ENCODE measurements at places on chromosomes 5 and 9.

- no peak for DNase-seq
Observed at GRCh38 chr9:131447148-131447547, 53.3 kb downstream of the PRRC2B start.

DNA sequence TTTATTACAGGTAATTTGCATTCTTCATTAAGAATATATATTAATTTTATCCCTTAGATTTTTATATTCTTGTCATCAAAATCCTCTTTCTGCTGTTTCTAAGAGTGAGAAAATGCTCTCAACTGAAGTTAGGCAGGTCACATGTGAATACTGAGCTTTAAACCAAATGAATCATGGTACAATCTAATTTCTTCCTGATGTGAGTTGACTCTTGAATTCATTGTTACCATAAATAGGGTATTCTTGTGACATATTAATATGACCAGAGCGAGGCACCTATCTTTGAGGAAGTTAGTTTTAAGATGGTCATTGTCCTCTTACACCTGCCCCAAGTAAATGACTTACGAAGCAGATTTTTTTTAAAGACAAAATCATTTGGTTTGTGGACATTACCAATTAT, 17.4 kb downstream of the C9orf85 start:
- DNase-seq, result no peak

GRCh38 chr9:117696154-117696553, 8.0 kb upstream of the TLR4 start:
- DNase-seq, result no peak

GRCh38 chr9:94952565-94953373, 226.3 kb downstream of the AOPEP start:
- DNase-seq, result no peak

DNA sequence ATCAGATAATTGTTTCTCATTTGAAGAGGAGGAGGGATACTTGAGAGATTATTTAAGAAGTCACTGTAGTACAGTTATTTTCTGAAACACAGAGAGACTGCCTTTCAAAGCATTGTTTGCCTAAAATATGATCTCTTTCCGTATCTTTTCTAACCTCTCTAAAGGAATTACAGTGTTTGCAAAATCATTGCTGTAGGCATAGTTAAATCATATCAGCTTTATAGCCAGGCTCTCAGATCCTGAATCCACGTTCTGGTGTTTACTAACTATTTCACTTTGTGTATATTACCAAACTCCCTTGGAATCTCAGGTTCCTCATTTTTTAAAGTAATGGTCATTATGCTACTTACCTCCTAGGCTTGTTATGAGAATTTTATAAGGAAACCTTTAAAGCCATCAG, 1151.6 kb upstream of the CDH9 start:
- DNase-seq, result no peak

DNA sequence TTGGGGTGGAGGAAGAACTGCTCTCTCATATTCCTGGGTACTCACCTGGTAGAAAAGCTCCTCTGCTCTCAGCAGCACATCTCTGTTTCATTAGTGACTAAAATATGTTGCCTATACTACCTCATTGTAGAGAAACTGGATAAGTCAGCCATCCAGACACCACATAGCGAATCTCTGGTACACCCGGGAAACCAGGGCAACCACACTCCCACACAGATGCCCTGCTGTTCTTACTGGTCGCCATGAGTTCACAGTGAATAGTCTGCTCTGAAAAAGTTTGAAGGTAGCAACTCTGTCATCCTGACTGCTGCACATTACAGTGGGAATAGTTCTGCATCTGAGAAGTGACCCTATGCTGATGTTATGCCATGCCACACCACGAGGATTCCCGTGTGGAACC, 135.0 kb downstream of the ENTREP1 start:
- no peak for DNase-seq

GRCh38 chr5:139275536-139275935, 18.0 kb upstream of the MATR3 start:
- no peak for DNase-seq

- DNase-seq, result peak; percentile 84
Observed at GRCh38 chr5:157748760-157749461, 5.4 kb downstream of the LSM11 start.

DNA sequence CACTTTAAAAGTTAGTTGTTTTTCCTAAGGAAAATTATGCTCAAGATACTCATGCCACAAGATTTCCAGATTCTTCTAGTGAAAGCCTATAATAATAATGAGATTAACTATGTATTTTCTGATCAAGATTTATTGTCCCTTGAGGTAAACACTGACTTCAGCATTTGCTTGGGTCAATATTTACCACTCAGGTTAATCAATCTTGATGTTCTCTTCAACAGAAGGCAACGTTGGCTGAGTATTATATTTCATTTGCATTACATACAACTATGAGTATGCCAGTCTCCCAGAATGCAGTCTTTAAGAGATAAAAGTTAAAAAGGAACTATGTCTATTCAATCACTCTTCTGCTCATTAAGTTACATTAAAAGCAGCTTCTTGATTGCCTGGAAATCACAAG, 115.6 kb downstream of the GPR21 start:
- DNase-seq, result no peak

DNA sequence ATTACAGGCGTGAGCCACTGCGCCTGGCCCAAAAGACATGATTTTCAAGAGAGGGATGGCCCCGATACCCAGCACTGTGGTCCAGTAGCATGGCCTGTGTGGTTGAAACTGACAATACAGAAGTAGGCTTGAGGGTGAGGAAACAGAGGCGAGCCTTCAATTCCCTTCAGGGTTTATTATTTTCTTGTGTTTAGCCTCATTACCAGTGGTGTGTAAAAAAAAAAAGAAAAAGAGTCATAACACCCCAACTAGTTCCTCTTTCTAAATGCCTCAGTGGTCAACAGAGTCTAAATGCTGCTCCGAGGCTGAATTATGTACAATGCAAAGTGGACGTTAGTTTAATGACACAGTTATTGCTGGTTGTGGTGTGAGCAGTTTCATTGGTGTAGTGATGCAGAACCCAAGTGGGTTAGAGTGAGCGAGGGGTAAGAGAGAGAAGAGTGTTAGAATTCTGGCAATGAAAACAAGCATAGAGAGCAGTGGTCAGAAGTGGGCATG, 58.8 kb downstream of the SNX30 start:
- no peak for DNase-seq

DNA sequence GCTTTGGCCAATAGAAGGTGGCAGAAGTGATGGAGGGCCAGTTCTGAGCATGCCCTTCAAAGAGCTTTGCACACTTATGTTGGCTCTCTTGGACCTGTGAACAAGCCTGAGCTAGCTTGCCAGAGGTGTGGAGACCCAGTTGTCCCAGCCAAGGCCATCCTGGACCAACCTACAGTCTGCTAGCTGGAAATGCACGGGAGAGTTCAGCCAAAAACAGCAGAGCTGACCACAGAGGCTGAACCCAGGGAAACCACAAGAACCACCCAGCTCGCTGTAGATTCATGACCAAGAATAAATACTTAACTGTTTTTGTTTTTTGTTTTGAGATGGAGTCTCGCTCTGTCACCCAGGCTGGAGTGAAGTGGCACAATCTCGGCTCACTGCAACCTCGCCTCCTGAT, 65.4 kb upstream of the HAND1 start:
- DNase-seq, result no peak

GRCh38 chr5:55306641-55307382, 682 bp downstream of the DHX29 start:
- peak; percentile 37 for DNase-seq

- no peak for DNase-seq
Observed at GRCh38 chr5:153774686-153775085, 264.0 kb downstream of the FAM114A2 start.

DNA sequence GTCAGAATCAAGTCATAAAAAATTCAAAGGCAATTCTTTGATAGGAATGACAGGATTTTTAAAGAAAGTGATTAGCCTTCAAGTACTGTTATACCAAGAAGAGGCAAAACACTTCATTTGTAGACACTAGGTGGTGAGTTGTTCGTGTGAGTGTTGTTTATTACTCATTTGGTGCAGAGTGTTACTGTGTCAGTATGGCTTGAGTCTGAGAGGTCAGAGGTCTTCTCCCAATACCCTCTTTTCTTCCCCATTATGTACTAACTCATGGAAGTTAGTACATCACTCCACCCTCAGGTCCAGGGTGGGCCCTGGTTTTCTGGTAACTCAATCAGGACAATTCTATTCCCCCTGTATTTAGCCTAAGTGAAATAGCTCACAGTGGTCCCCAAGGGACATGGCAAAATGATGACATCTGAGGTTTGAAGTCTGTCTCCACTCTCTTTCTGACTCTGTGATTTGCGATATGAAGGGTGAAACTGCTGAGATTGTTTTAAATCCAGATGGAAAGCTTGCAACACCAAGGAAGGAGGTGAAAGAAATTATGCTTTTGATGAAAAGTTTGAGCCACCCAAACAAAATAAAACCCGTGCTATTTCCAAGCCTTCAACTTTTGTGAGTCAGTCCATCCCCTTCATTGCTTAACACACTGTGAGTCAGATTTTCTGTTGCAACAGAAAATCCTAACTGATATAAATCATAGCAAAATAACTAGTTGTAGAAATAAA, 56.8 kb downstream of the NUDT12 start:
- DNase-seq, result peak; percentile 34

GRCh38 chr5:96302174-96302738, 130.8 kb downstream of the PCSK1 start:
- DNase-seq, result no peak

DNA sequence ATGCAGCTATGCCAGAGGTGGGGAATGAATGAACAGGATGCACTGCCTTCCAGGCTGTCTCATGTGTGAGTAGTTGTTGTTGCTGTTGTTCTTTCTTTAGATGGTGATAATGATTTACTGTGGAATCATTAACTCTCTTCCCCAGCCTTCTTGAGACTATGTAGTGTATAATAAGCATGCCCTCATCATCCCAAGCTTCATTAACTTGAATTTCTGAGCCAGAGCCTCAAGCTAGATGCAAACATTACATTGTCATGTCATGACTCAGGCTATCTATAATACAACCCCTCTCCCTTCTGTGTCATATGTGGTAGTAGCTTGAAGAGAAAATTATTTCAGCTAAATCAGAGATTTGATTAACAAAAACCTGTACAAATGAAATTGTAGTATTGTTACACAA, 10.0 kb upstream of the ADAMTSL1 start:
- no peak for DNase-seq

DNA sequence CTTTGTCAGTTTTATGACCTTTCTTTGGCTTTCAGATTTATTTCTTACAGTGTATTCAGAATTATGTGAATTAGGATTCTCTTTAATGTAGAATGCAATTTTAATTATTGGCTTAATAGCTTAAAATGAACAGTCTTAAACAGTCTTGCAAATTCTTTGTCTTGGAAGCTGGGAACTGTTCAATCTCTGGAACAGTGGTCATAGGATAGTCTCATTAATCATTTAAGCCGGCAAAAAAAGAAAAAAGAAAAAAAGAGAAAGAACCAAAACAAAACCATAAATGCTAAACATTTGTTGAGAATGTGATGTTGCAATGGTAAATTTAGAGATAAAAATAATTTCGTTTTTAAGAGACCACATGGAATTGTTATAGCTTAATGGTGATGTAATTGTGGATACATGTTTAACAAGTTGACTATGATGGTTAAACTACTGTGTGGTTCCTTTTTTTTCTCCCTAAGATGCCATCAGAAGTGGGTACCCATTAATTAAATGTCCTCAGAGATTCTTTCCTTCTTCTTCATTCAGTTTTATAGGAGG, 61.6 kb downstream of the NNT start:
- no peak for DNase-seq

- DNase-seq, result no peak
Observed at GRCh38 chr5:170290498-170290897, 7.1 kb downstream of the LCP2 start.

GRCh38 chr9:81431641-81432040, 257.7 kb downstream of the TLE1 start:
- peak; percentile 55 for DNase-seq

- peak; percentile 55 for DNase-seq
Observed at GRCh38 chr9:34267660-34268059, 61.4 kb downstream of the KIF24 start.

GRCh38 chr9:136741883-136742571, 713 bp downstream of the LCN10 start:
- DNase-seq, result no peak

DNA sequence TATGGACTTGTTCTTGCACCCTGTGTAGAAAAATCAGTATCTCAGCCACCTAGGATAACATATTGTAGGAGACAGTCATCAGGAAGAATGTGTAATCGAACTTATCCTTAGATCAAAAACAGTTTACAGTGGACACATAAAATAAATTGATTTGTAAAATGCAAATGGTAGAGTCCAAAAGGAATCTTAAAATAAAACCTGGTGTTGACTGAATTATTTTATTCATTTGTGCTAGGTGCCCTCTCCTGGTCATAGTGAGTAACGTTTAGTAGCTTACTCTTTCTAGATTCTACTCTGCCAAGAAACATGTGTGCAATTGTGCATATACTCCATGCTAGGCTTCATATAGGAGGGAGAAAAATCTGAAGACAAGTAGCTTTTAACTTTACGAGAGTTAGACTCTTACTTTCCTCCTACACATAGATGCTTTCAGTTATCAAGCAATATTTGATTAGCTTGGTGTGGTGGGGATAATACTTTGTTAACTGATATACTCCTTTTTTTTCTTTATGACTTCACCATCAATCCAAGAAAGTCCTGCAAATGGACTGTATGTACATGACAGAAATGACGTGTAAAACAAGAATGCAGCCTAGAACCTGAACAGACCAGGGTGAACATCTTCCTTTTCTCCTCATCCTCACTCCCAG, 23.7 kb upstream of the LOX start:
- peak; percentile 92 for DNase-seq

DNA sequence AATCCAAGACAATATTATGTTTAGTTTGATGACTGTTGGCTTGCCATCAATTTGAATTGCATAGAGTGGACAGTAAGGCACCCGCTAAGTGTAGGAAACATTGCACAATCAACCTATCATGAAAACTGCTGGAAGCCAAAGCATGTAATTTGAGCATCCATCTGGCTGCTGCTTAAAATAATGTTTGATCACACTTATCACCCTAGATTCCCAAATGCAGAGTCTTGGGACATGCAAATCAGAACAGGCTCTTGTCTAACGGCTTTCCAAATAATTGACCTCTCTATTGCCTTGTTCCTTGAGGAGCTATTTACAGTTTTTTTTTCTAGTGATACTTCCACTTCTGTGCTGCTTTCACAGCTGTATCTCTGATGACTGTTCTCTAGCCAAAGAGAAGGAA, 342.1 kb downstream of the PRR16 start:
- DNase-seq, result no peak

- peak; percentile 78 for DNase-seq
Observed at GRCh38 chr5:96344678-96345577, 88.1 kb downstream of the PCSK1 start.

- no peak for DNase-seq
Observed at GRCh38 chr5:132110930-132111329, 37.3 kb downstream of the CSF2 start.

GRCh38 chr9:81077572-81077971, 611.8 kb downstream of the TLE1 start:
- DNase-seq, result no peak

Measured in RKO (cell line).